ENCODE measurements at places on chromosomes 1 and 21. TPM values are rescaled to one million over a fixed set of nuclear protein-coding genes. Genes with fewer than 3 reads are reported as not detected.

Gene PGLYRP4
- total RNA-seq = not detected

Gene AXDND1
- total RNA-seq = not detected

Gene LY9
- total RNA-seq = 0.28 TPM

- no peak for DNase-seq
These were observed 60.8 kb upstream of the KRTAP11-1 start for GRCh38 chr21:30942192-30942591.

DNA sequence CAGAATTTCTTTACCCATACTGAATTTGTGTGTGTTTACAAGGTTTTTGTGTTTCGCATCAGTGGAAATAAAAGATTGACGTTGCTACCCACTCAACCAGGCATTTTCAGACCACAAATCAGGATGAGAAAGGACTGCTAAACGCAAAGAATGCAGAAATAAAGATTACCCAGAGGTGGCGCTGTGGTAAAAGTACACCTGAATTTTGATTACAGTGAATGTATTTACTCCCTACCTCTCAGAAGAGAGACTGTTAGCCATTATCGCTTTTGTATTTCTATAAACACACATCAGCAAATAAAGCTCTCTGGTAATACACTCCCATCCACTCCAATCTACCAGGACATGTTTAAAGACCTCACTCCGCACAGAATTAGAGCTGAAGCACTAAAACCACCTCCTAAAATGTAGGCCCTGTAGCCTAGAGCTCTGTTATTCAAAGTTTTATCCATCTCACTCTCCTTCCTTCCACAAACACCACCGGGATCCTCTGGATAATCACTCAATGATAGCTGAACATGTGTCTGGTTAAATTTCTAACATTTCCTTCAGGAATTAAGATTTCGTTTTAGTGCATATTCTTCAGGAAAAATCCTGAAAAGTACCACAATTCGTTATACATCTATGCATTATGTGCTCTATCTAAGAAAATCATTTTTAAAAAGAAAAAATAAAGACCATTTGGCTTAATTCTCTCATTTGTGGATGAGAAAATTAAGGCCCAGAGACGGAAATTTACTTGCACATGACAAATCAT is 2.5 kb upstream of the LMO4 start:
- DNase-seq = peak; percentile 35

- DNase-seq = no peak
These were observed 5.9 kb upstream of the PRKAA2 start for GRCh38 chr1:56639211-56639610.

DNA sequence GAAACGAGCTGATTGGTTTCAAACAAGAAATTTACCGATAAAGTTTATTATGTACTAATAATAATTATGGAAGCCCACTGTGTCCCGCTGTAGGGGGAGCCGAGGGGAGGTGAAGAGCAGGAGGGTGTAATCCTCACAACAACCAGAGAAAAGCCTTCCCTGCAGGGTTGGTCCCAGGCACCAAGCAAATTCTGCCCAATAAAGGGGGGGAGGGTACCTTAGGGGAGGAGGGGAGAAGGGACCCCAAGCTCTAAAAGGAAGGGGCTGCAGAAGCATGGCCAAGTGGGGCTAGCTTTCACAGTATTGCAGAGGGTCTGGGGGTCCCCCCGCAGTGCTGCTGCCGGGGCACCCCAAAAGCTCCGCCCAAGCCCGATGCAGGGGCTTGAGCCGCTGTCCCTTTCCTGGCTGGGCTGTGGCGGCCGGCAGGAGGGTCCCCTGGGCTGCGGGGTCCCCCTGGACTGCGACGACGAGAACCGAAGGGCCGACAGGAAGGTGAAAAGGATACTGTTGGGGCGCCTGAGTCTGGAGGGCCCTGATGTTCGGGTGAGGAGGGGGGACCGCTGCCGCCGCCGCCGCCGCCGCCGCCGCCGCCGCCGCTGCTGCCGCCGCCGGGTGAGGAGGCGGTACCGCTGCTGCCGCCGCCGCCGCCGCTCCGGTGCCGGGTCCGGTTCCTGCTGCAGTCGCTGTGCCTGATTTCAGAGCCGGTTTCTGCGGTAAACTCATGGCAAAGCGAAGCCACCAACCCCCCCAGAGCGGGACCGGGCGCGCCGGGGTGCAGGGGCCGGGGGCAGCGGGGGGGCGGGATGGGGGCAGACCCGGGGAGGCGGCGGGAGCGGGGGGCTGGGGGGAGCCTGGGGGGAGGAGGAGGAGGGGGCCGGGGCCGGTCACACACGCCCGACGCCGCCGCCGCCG is 771 bp downstream of the EIF4G3 start:
- peak; percentile 20 for DNase-seq

DNA sequence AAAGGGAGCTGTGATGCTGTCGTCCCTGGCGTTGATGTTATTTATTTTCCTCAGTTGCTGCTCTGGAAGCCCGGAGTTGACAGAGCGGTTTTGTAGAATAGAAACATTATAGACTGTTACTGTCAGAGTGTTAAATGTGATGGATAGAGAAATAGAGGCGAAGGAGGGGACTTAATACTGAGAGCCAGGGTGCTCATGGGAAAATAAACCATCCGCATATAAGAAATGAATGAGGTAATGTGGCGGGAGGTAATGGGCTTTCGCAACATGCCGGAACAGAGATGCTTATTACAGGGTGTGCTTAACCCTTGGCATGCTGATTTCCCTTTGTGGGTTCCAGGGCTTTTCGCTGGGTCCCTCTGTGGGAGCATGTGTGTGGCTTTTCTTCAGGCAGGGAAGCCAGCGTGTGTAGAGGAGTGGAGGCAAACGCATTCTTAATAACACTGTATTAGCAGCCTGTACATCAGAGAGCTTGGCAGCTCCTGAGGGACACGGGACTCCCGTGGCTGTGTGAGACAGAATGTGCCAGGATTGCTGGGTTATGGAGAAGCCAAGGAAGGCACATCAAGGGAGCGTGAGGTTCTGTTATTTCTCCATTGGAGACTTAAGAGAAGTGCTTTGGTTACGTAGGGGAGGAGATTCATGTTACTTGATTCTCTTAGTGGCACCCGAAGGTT is 141.0 kb downstream of the PBX1 start:
- no peak for DNase-seq

DNA sequence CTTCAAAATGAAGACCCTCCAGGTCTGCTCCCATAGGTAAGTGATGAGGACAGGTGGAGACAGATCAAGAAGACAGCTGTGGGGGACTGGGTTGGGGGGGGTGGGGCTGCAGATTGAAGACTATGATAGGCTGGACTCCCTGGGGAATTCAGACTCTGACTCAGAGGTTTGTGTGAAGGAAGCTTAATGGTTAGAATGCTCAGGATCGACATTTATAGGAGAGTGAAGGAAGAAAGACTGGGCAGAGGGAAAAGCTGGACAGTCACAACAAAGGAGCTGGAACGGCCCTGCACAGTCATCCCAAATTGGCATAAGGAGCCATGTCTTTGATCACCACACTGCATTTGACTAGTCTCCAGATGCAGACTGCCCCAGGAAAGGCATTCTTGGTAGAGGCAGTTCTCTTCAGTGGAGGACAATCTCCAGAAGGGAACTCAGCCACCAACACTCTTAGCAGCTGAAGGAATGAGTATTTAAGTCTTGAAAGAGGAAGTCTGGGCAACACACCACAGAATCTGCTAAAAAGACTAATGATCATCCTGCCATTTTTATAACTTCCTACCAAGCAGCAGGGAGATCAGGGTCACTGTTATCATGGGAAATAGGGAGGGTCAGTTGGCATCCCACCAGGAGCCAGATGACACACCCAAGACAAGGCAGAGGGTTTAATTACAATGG is 120.0 kb upstream of the ZC3H11B start:
- DNase-seq = no peak
